Activated CD4-positive, alpha-beta T cell treated with anti-CD3 and anti-CD28 coated beads, Interleukin-2, amount 50 U/mL, for 4 hours (primary cell): ENCODE measurements at places on chromosomes 4 and X.

- no peak for DNase-seq
Observed at GRCh38 chr4:31291238-31291637, 571.1 kb downstream of the PCDH7 start.

GRCh38 chr4:92305878-92306520 is 2.2 kb downstream of the GRID2 start:
- no peak for DNase-seq

DNA sequence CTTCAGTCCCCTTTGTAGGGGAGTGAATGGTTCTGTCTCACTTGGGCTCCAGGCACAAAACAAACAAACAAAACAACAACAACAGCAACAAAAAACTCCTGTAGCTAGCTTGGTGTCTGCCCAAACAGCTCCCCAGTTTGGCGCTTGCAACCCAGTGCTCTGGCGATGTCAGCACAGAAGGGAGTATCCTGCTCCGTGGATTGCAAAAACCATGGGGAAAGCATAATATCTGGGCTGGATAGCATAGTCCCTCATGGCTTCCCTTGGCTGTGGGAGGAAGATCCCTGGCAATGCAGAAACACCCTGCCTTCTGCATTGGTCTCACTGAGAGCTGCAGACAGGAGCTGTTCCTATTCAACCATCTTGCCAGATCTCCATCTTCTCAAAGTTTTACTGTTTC is 39.7 kb downstream of the UGT2B17 start:
- DNase-seq = no peak

GRCh38 chr4:86586626-86587380 is 7.3 kb upstream of the PTPN13 start:
- no peak for DNase-seq

DNA sequence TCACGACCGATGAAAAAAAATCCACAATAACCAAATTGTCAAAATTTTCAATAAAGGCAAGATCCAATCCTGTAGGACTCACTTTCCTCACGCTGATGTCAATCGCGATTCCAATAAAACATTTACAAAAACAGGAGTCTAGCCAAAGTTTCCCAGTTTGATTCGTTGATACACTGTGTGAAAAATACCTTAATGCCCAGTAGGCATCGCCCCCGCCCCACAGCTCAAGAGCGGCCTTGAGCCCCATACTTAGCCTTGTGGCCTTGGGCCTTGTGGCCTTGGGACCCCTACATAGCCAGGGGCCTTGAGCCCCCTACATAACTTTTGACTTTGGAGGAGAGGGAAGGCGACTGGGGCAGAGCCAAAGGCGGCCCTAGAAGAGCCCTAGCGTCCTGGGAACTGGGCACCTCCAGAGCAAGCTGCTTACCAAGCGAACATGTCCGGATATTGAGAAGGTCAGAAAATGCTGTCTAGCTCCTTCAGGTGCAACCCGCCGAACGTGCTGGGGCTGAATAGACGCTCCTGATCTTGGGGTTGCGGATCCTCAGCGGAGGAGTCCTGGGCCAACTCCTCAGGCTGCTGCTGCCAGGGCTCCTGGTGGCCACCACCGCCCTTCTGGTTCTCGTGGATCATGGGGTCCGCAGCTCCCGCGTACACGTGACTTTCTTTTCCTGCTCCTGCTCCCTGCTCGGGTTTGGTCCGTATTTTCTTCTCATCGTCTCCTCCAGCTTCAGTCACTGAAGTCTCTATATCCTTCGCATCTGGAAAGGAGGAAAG is 62.9 kb downstream of the RHOXF2B start:
- DNase-seq = no peak

DNA sequence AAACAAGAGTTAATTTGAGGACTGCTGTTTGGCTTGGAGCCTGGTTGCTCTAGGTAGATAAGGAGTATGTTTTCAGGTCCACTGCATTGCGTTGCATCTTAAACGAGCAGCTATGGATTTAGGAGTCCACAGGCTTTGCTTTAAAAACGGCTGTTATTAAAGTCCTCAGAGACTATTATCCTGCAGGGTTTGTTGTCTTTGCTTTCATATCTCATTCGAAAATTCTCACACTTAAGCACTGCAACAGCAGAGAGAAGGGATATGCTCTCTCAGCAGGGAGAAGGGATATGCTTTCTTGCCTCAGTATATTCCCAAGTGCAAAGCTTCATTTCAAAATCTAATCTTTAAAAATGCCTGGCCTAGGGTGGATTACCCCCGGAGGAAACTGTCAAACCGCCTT is 444.7 kb upstream of the FTHL17 start:
- DNase-seq = no peak

DNA sequence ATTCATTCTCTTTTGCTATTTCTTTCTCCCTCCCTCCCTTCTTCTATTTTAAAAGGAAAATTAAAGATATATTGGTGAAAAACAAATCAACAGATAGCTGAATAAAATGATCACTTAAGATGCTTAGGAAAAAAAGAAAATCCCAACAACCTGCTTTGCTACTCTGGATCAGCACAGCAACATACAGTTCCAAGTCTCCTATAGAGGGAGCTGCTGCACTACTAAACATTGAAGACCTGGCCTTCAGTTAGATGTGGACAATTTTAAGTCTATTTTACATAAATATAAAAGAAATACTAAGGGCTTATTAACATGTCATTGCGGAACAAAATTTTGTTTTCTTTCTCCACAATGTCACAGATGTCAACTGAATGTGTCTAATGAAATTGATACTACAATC is 226.4 kb downstream of the MAGEB5 start:
- no peak for DNase-seq
